ENCODE measurements at places on chromosomes 13 and 19.

DNA sequence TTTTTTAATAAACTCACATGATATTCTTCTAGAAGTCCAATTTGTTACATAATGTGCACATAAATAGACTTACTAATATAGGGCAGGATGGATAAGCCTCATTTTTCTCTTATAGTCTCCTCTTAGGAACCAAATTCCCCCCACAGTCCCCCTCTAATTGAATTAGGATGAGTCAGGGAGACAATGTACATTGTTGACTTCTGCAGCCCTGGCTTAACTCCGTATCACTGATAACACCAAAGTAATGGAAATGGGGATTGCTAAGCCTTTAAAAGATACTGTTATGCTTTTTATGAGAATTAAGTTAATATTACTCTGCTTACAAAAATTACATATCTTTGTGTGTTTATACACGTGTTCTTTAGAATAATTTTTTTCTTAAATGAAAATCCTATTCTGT lies 5.1 kb upstream of the PCDH9 start:
- no peak for DNase-seq

DNA sequence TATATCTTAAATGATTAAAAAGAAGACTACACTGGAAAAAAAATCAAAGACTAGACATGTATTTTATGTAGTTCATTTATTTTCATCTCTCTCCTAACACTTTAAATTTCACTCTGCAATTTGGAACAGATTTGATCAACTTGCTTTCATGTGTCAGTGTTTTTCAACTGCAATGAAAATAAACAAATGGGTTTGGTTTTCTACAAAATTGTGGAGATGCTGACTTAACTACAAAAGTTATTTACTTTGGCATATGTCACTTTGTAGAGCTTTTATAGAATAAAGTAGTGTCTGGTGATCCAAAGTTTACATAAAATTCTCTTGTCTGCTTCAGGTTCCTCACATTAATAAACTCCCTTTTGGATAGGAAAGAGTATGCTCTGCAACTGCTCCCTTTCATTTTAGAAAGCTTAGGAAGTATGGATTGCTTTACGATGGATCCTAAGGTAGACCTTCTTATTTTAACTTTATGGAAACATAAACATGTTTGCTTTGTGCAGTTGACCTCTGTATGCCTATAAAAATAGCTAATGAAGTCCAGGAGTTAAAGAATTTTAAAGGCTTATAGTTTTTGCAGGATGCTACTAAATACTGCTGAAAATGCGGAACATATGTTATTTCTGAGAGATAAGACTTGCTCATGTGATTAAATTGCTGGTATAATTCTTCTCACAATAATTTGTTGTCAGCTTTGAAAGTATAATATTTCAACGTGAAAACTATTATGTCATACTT lies 815.9 kb downstream of the PCDH9 start:
- DNase-seq, result no peak

- no peak for DNase-seq
Measured at GRCh38 chr13:46195016-46195415, 13.0 kb upstream of the LCP1 start.

GRCh38 chr13:23980160-23980551 lies 82.9 kb upstream of the C1QTNF9B start:
- peak; percentile 19 for DNase-seq

DNA sequence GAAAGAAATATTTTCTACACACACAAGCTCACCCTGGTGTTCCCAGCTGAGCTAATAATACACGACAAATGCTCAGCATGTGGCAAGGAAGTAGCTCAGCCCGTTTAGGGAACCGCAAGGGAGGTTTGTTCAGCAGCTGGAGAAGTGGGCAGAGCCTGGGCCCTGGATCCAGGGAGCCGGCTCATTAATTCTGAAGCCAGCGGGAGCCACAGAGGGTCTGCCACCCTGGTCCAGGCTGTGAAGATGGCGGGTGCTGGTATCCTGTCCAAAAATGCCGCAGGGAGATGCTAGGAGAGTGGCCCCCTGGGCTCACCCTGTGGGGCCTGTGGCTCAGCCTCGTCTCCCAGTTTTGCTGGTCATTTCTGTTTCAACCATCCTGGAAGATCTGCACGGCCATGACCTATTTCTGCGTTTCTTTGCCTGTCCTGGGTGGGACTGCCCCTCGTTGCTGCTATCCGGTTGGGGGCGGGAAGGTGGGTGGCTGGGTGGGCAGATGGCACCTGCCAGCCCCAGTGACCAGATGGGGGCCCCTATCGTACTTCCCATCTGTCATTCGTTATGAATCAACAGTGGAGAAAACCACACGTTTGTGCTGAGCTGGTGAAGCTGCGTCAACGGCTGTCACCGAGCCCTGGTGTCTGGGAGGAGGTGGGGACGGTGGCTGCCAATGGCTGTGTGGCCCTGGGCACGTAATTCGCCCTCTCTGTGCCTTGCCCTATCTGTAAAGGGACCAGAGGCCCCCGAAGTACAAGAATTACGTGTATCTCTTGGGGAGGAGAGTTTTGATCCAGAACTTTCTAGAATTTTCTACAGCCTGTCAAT lies 2.7 kb upstream of the GNA15 start:
- peak; percentile 49 for DNase-seq

DNA sequence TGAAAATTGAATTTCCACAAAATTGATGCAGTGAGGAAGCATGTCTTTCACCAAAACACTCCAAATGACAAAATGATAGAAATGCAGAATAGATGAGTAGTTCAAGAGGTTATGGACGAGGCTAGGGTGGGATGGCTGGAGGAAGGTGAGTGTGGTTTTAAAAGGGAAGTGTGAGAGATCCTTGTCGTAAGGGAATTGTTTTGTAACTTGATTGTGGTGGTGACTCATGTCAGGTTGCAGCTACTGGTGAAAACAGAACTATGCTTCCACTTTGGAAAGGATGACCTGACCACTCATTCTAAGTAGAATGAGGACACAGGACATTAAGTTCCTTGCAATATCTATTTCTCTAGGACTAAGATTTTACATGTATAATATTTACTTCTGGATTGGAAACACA lies 345.7 kb downstream of the MTUS2 start:
- DNase-seq, result peak; percentile 7

DNA sequence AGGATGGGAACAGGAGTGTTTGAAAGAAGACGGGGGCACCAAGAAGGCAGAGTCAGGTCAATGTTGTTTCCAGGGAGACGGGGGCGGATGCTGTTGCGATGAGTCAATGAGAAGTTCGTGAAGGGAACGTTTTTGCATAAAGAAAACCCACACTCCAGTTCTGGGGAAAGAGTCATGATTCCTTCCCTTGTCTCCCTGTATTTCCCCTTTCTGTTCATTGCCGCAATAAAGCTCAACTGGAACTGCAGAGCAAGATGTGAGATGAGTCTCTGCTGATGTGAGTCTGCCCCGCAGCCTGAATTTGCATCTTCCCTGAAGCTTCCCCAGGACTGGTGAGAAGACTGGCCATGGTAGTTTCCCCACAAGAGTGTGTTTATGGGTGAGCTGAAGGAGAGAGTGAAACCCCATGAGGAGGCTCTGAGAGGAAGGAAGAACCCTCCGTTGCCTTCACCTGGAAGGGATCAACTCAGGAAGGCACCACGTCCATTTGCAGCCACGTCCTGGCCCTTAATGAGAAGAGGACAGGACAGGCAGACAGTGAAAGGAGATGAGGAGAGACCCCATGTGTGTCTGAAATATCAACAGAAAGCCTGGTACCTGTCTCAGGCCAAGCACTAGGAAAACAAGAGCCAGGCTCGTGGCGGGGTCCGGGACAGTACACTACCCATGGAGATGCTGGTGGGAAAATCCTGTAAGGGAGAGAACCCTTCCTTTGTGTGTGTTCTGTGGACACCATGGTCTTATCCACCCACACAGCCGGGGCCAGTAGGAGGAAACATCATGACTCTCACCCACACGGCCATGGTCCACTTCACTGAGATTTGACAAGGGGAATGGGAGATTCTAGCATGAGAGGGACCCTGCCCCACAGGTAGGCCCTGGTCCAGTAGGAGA lies 13.7 kb downstream of the LILRA1 start:
- no peak for DNase-seq

DNA sequence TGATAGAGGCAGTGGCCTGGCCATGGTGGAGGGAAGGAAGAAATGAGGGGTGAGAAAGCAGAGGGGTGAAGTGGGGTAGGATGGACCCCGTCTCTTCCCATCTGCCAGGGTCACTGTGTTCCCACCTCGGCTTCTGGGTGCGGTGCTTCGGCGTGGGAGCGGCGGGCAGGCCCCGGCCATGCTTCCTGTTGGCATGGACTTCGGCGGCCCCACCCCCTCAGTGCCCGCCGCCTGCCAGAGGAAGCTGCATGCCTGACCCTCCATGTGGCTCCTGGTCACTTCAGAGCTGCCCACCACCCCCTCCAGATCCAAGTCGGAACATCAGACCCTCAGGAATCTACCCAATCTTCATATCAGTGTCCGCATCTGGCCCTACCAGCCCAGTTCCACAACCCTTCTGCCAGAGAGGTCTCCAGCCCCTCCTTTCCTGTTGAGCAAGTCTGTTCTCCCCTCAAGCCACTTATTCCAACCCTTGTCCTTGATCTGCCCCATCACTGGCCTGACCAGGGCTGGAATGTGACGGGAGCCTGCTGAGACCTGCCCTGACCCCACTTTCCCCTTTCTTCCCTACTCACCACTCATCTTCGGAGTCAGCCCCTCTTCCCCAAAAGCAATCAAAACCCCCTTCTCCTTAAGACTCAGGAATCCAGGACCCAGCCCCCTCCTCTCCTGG lies 1.5 kb downstream of the KCNN4 start:
- no peak for DNase-seq

DNA sequence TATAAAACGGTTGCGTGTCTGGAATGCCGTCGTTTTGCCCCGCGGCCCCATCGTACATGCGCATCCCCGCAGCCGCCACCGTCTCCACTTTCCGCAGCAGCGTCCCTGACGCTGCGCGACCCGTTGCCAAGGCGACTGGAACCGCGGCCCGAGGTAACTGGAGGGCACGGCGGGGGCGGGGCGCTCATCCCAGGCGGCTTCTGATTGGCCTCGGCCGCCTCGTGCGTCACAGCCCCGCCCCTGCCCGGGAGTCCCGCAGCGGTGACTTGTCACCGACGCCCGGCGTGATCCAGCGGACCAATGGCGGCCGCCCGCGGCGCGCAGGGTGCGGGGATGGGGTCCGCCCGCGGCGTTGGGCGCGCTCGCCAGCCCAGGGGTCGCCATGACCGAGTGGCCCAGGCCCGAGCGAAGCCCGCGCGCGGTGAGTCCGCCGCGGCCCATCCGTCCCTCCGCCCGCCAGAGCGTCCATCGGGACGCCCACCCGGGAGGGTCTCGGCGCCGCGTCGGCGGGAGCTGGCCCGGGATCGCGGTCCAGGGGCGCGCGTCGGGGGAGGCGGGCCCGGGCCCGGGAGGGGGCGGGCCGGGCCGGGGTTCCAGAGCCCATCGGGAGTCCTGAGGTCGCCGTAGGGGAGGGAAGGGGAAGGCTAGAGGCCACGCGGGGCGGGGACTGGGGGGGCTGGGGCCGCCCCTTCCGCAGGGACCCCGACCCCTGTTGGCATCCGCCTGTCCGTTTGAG lies at the start of gene ZSCAN1:
Gene ZSCAN1 (plus strand): TSS at position 285 of the 736 bp plus-strand sequence. CDS start 3,812 bp downstream, outside the sequence.
- DNase-seq, result peak; percentile 5

DNA sequence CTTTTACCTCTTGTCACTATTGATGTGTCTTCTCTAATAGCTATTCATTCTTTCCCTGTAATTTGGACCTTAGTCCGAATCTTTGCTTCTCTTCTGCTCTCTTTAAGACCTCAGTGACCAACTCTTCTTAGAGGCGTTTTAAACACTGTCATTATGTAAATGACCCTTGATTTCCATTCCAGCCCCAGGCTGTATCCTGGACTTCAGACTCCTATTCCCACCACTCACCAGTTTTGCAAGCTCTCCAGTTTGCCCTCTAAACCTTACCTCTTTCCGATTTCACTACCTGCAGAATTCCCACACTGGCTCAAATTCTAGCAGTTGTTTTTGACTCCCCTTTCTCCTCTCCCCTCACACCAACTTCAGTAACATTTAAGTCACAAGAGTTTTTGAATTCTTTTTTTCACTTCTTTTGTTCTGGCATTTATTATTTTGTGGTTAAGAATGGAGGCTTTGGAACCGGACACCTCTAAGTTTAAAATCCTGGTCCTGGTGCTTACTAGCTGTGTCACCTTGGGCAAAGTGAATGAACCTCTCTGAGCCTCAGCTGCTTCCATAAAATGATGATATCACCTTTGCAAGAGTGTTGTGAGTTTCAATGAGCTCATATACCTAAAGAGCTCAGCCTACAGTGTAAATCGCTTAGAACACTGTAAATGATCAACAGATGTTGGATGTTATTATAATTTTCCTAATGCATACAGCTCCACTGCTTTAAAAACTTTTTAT lies 13.6 kb upstream of the HMGB1 start:
- DNase-seq, result no peak

- no peak for DNase-seq
Measured at GRCh38 chr13:110337247-110337646, 30.2 kb downstream of the COL4A2 start.

- DNase-seq, result no peak
Measured at GRCh38 chr13:50887151-50887550, 22.4 kb upstream of the RNASEH2B start.

DNA sequence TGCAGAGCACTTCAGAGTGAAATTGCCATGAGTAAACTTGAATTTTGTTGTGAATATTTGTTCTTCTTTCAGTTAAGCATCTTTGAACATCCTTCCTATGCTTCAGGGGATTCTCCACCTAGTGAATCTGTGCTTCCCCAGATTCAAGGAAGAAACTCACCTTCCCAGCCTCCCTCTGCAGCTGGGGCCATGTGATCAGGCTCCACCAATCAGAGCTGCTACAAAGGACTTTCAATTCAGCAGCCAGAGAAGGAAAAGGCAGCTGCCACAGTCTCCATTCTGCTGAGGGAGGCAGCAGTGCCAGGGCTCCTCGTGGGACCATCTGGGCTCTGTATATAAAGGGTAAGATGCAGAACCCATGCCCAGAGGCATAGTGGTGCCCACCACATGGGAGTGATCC lies 89.7 kb upstream of the SIAH3 start:
- DNase-seq, result no peak

DNA sequence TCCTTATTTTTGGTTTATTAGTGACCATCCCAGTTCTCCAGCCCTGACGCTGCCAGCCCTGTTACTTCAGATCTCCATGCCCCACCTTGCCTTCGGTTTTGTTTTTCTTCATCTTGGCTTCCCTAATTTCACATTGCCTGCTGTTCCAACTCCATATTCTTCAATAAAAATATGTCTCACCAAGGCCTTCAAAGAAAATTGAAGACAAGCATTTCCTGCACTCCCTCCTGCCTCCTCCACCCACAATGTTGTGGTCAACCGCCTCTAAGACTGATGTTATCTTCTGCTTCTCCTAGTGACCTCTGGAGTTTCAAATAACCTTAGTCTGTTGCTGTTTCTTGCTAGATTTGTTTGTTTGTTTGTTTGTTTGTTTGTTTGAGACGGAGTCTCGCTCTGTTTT lies 14.6 kb downstream of the PLD3 start:
- DNase-seq, result no peak

GRCh38 chr19:37412700-37413099 lies 41.8 kb downstream of the ZNF527 start:
- DNase-seq, result no peak

DNA sequence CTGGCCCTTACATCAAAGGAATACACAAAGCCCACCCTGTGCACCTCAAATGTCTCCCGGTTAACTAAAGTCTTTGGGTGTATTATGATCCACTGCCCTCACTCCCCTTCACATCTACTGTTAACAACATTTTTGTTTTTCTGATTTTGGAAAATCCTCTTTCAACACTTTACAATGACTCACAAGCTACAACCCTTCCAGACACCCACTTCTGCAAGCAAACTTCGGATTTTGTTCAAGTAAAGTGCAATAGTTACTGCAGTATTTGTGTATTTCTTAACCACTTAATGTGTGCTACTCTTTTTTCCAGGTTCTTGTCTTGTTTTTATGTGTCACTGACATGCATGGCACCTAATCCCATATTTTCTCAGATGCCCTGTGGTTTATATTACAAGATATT lies 101.1 kb downstream of the EDNRB start:
- no peak for DNase-seq

Measured in kidney epithelial cell (primary cell).